ENCODE measurements at places on chromosomes 2 and 18. TPM values are rescaled to one million over a fixed set of nuclear protein-coding genes. Genes with fewer than 3 reads are reported as not detected.

The MERTK gene
- total RNA-seq = 34.1 TPM

The PLCD4 gene
- 0.17 TPM for total RNA-seq

The SERPINB12 gene
- not detected for total RNA-seq

The SP140 gene
- total RNA-seq = 1.8 TPM

The ACVR1C gene
- total RNA-seq = 2.5 TPM

The HOXD3 gene
- not detected for total RNA-seq

The VSNL1 gene
- 32.9 TPM for total RNA-seq

GRCh38 chr18:32701313-32701712, 71.5 kb downstream of the KLHL14 start:
- no peaks in the 10 kb centered on the region for H3K36me3 ChIP-seq
- peaks cover 5% of the 10 kb centered on the region for H3K27me3 ChIP-seq

- no peak overlapping the region for H3K4me3 ChIP-seq
- no peak for DNase-seq
- H3K27me3 ChIP-seq = no peaks in the 10 kb centered on the region
- H3K36me3 ChIP-seq = no peaks in the 10 kb centered on the region
- H3K27ac ChIP-seq = peak overlapping the region; percentile 19
Observed at GRCh38 chr2:235511187-235511661, 17.4 kb downstream of the AGAP1 start.

DNA sequence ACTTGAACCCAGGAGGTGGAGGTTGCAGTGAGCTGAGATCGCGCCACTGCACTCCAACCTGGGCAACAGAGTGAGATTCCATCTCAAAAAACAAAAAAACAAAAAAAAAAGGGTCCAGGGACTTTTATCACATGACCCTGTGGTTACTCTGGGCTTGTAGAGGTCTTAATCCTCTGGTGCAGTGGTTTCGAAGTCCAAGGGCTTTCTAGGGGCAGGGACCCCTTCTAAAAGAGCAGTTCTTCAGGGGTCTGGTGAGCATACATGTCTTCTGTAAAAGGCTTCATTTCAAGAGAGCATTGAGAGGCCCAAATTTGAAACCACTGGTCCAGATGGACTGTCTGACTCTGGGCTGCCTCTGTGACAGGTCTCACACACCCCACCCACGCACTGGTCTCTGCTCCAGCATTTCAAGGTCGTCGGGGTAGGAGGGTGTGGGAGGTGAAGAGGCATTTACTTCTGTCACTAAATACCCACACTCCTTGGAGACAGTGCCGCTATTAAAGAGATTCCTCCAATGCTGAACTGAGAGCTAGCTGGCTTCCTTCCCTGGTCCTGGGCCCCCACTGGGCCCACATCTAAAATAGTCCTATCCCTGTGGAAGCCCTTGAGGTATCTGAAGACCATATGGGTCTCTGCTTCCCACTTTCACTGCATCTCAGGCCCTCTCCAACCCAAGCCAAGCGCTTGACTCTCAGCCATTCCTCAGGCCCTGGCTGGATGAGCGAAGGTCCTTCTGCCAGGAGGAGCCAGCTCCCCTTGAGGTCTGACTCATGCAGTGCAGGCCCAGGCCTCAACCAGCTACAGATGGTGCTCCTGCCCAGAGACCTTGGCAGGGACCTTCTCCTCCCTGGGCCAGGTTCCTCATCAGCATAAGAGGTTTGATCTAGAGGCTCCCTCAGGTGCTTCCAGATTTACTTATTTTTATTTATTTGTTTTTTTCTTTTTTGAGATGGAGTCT, 44.8 kb downstream of the PAX8 start:
- no peaks in the 10 kb centered on the region for H3K36me3 ChIP-seq
- no peak overlapping the region for H3K4me3 ChIP-seq
- no peak overlapping the region for H3K27ac ChIP-seq
- H3K27me3 ChIP-seq = no peaks in the 10 kb centered on the region
- no peaks in the 10 kb centered on the region for H3K4me1 ChIP-seq

GRCh38 chr2:65539633-65540032, 107.2 kb upstream of the SPRED2 start:
- no peaks in the 10 kb centered on the region for H3K27me3 ChIP-seq
- H3K27ac ChIP-seq = no peak overlapping the region
- no peak for DNase-seq
- H3K4me3 ChIP-seq = no peak overlapping the region
- no peaks in the 10 kb centered on the region for H3K36me3 ChIP-seq

- no peak for DNase-seq
- H3K4me1 ChIP-seq = no peaks in the 10 kb centered on the region
- H3K36me3 ChIP-seq = no peaks in the 10 kb centered on the region
- H3K27ac ChIP-seq = no peak overlapping the region
Observed at GRCh38 chr2:134764164-134764563, 45.4 kb upstream of the TMEM163 start.

GRCh38 chr18:76130845-76131244, 364.2 kb downstream of the ZNF516 start:
- H3K4me3 ChIP-seq = no peak overlapping the region
- H3K4me1 ChIP-seq = no peaks in the 10 kb centered on the region
- no peak for DNase-seq
- H3K27ac ChIP-seq = no peak overlapping the region
- no peaks in the 10 kb centered on the region for H3K27me3 ChIP-seq

GRCh38 chr2:218081695-218082094, 12.6 kb downstream of the RUFY4 start:
- H3K4me1 ChIP-seq = no peaks in the 10 kb centered on the region
- H3K27me3 ChIP-seq = no peaks in the 10 kb centered on the region
- no peak for DNase-seq
- no peak overlapping the region for H3K27ac ChIP-seq

All from liver (tissue), 10 donors.